ENCODE measurements at places on chromosomes 4 and X.

DNA sequence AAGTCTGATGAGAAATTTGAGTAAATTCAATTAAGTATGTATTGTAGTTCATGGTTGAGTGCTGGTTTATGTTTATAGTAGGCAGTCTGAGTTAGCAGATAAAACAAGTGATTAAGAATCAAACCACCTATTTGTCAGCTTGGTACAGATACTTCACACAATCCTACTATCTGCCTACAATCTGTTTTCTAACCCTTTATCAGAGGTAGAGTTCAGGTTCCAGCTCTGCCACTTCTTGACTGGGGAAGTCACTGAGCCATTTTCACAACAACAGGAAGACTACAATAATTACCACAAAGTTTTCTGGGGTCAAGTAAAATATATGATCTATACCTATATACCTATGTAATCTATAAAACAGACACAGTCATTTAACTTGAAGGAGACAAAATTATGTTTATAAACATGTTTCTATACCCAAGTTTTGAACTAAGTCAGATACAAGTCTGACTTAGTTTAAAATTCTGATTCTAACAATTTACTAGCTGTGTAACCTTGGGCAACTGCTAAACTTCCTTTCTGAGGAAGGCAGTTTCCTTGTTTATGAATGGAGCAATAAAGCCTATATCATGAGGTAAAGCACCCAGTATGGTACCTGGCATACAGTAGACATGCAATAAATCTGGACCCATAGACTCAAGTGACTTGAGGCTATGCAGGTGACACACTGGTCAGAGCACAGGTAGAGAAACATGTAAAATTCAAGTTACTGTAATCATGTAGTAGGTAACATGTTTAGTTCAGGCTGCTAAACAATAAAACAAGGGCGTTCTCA lies 37.2 kb upstream of the BDH2 start:
- no peak for DNase-seq

GRCh38 chr4:70591955-70592582 lies at the start of gene AMBN:
AMBN (plus strand) TSS chr4:70592256; CDS start chr4:70592359, 103 bp downstream.
- DNase-seq: no peak

GRCh38 chr4:53935780-53936179 lies 128.6 kb downstream of the CHIC2 start:
- no peak for DNase-seq

DNA sequence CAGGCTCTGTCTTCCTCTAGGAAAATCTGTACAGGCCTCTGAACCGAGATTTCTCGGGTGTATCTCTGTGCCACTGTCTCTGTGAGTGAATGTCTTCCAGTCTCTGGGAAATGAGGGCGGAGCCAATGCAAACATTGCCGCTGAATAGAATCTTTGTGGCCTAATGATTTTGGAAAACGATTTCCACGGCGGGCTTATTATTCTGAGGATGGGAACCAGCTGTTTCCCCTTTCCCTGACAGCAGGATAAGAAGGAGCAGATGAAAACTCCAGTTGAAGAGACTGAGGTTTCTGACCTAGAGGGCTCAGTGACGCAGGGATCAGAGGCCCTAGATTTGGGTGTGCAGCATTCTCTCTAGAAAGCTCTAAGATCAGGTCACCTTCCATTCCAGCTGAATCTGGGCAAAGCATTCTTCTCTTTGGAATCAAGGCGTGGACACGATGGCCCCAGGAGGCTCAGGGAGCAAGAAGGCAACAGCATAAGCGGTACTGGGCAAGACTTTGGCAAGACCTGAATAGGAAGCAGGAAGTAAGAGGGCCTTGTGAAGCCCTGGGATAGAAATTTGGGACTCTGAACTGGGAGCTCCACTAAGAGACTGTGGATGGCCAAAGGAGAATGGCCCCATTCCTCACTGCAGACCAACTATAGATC lies 47.3 kb downstream of the PJA1 start:
- no peak for DNase-seq

DNA sequence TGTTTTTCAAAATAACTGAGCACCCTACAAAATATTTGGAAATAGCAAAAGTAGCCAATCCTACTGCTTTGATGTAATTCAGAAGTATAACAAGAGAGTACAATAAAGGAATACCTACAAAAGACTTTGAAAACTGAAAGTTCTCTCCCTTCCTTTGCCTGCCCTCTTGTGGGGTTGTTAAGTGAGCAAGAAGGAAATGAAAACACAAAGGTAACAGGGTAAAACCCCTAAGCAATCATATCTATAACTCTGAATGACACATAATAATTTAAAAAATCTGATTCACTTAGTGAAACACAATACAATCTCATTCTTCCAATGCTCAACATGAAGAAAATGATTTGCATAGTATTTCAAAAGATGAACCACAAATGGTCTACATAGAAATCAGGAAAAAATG lies 98.2 kb downstream of the FRYL start:
- DNase-seq: no peak

DNA sequence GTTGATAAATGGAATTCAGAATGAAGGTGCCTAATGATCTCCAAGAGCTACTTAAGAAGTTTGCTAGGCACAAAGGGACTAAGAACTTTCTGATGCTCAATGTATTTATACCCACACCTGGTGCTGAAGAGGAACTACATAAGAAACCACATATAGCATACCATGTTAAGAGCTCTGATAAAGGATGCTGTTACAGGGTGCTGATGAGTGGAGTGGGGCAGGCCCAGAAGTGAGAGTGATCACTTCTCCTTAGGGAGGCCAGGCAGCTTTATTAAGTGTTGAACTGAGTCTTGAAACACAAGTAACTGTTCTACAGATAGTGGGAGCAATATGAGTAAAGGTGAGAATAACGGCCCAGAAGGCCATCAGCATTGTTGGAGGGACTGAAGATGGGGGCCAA lies 68.3 kb upstream of the CHRDL1 start:
- no peak for DNase-seq

GRCh38 chr4:108336076-108336475 lies 167.3 kb upstream of the LEF1 start:
- DNase-seq: no peak

GRCh38 chr4:168279556-168279955 lies 39.0 kb downstream of the DDX60 start:
- DNase-seq: no peak

- DNase-seq: no peak
Measured at GRCh38 chr4:71729856-71730255, 54.0 kb downstream of the GC start.

GRCh38 chr4:41155194-41155830 lies 59.0 kb downstream of the APBB2 start:
- no peak for DNase-seq

DNA sequence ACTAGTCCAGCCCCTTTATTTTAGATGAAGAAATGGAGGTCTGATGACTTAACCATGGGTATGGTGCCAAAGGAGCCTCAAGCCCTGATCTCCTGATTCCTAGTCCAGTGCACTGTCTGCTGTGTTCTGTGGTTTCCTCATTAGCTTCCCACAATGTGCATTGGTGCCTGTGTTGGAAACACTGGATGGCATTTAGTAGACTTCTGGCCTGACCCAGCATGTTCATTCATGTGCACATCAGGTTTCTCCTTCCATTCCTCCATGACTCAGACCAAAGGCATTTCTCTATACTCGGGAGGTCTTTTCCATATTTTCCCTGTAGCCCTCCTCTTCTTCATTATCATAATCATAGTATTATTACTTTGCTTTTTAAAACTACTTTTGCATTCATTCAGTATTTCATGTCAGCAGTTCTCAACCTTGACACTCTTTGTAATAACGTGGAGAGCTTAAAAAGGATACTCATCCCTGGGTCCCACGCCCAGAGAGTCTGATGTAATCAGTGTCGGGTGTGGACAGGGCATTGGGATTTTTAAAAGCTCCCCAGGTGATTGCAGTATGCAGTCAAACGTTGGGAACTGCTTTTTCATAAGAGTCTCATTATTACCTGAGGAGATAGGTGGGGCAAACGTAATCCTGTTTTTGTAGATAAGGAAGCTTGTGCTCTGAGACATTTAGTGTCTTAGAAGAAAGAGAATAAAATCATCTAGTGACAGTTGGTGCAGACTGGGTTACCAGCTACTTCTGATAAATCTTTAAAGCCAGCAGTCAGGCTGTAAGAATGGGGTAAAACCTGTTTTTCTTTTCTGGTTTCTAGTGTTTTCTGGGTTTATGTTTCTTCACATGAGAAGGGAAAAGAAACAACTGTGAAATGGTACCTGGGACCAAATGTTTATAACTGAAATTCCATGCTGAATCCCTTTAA lies 40.9 kb upstream of the XK start:
- no peak for DNase-seq

GRCh38 chrX:9337046-9337445 lies 127.8 kb upstream of the TBL1X start:
- DNase-seq: no peak

Data from stimulated activated naive CD8-positive, alpha-beta T cell treated with anti-CD3 and anti-CD28 coated beads, Interleukin-15, Interleukin-2, amounts not matched to agents 100 U/mL and 50 U/mL, for 24 hours (primary cell).